SJSA1 (cell line): ENCODE measurements at places on chromosomes 6 and 20. TPM values are rescaled to one million over a fixed set of nuclear protein-coding genes. Genes with fewer than 3 reads are reported as not detected.

DNA sequence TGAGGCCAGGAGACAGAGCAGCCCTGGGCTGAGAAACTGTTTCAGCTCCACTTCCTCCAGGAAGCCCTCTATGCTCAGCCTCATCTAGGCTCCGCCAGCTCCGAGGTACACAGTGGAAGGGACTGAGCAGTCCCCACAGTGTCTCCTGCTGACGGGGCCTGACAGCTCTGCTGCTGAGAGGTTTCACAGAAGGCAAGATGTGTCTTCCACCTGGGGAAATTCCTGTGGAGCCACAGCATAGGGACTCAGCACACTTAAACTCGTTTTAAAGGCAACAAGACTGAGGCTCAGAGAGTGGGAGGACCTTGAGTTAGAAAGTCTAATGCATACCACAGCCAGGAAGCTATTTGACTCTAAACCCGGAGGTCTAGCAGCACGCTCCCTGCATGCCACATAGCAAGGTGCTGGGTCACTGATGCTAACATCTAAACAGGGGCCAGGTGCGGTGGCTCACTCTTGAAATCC is 6.8 kb downstream of the ADA start:
- DNase-seq = no peak

GRCh38 chr20:910132-910869 is 5.8 kb downstream of the ANGPT4 start:
- DNase-seq = no peak

DNA sequence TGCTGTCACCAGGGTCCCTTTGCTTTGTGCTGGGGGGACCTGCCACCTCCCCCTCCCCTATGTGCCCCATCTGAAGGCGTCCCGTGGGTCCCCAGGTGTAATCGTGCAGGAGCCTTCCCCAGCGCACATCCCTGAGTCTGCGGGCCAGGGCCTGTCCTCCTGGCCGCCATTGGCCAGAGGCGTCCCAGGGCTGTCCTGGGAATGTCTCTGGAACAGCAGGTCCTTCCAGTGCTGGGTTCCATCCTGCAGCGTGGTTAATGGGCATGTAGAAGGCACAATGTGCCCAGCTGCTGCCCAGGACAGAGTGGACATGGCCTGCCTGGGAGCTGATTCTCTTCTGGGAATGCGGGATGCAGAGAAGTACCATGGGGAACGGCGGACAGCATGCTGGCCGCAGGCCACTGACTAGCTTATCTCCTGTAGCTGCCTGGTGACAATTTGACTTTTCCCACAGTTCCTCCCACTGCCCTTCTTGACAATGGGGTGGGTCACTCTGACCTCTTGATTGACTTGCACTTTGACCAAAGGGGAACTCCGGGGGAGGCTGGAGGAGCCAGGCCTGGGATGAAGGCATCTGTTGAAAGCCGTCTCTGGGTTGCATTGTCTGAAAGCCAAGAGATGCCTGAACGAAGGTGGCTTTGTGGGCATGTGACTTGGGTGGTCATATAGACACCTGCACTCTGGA is 64.0 kb downstream of the CTCFL start:
- DNase-seq = no peak

FAM83C gene
- not detected in 2 replicates for total RNA-seq

ULBP3 gene
- 5.4 and 10.1 TPM in 2 replicates for total RNA-seq

GRCh38 chr6:75279418-75279817 is 5.2 kb downstream of the TMEM30A start:
- no peak for DNase-seq

GRCh38 chr6:18039481-18039880 is 52.0 kb upstream of the KIF13A start:
- no peak for DNase-seq

POU5F1 gene
- total RNA-seq = not detected in 2 replicates

- DNase-seq = no peak
Observed at GRCh38 chr6:162014069-162014811, 713.3 kb downstream of the PRKN start.

DNA sequence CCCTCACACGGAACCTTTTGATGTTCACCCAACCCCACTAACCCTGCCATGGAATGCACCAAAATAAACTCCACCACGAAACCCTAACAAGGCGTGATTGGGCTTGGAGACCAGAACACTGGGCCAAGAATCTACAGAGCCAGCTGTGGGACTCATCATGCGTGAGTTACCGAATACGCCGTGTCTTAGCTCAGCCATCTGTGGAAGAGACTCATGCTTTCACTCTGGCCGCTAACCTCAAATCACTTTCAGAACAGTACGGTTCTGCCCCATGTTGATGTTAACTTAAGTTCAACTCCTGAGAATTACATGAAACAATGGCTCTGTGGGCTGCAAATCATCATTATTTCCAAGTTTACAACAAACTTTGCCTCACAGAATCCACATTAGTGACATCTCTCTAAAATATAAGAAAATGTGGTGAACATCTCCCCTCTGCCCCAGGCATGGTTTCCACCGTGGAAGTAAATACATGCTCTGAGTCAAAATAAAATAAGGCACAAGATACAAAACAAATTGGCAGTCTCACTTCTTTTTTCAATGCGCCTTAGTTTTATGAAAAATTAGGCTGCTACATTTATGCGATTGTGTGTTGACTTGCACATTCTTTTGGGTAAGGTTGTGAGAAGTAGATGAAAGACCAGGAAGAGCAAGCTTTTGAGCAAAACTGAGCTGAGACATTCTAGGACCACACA is 308.9 kb upstream of the EXOC2 start:
- peak; percentile 30 for DNase-seq

DNA sequence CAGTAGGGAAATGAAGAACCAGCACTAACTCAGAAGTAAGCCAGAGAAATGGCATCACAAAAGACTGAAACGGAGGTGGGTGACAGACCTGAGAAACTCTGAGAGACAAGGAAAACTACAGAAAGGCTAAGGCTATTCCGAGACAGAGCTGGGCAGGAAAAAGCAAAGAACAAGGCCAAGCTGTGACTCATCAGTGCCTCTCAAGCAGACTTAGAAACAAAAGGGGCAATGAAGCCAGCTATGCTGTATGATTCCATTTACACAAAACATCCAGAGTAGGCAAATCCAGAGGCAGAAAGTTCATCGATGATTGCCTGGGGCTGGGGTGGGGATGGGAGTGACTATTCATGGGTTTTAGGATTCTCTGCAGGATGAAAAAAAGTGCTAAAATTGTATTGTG is 50.0 kb downstream of the SLC23A2 start:
- peak; percentile 64 for DNase-seq

- DNase-seq = no peak
Observed at GRCh38 chr20:6699921-6700562, 67.4 kb upstream of the BMP2 start.

- no peak for DNase-seq
Observed at GRCh38 chr6:130183271-130184222, 39.2 kb downstream of the SAMD3 start.

GRCh38 chr6:10409731-10410206 is 5.1 kb downstream of the TFAP2A start:
- DNase-seq = no peak

- DNase-seq = no peak
Observed at GRCh38 chr6:159126590-159126989, 42.6 kb upstream of the FNDC1 start.

OR2H1 gene
- not detected in 2 replicates for total RNA-seq

- DNase-seq = no peak
Observed at GRCh38 chr6:47371139-47371869, 61.6 kb upstream of the TNFRSF21 start.

GRCh38 chr20:23988561-23988960 is at the start of gene GGTLC1:
Gene GGTLC1 (minus strand): TSS chr20:23988779. CDS start chr20:23986611, 2,168 bp downstream.
- no peak for DNase-seq
